Femur (tissue), 1 donor: ENCODE measurements at places on chromosomes 4 and X.

DNA sequence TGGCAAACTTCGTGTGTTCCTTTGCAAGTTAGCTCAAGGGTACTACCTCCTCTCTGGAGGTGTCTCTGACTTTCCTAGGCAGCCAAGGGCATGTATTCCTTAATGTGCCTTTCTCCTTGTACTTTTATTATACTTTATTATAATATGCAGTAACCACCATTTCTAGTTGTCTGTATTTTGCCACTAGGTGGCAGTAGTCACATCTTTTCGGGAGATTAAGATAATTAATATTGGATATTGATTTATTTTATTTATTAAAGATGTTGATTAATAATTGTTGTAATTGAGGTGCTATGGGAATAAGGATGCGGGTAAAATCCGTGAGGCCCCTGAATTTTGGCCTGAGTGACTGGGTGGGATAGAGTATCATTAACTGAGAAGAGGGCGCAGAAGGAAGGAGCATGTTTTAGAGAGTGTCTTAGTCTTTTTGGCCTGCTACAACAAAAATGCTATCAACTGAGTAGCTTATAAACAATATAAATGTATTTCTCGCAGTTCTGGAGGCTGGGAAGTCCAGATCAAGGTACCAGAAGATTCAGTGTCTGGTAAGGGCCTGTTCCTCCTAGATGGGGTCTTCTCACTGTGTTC, 153.3 kb downstream of the TMEM164 start:
- no peak for DNase-seq

GRCh38 chrX:37989304-37989703, 17.0 kb upstream of the SYTL5 start:
- no peak for DNase-seq

DNA sequence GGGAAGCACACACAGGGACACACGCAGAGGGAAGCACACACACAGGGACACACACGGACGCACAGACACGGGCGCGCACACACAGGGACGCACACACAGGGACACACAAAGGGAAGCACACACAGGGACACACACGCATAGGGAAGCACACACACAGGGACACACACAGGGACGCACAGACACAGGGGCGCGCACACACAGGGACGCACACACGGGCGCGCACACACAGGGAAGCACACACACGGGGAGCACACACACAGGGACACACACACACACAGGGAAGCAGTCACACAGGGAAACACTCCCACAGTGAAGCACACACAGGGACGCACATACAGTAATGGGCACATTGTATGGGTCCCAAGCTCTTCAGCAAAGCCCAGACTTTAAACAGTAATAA, 685.3 kb downstream of the TRIML1 start:
- no peak for DNase-seq

DNA sequence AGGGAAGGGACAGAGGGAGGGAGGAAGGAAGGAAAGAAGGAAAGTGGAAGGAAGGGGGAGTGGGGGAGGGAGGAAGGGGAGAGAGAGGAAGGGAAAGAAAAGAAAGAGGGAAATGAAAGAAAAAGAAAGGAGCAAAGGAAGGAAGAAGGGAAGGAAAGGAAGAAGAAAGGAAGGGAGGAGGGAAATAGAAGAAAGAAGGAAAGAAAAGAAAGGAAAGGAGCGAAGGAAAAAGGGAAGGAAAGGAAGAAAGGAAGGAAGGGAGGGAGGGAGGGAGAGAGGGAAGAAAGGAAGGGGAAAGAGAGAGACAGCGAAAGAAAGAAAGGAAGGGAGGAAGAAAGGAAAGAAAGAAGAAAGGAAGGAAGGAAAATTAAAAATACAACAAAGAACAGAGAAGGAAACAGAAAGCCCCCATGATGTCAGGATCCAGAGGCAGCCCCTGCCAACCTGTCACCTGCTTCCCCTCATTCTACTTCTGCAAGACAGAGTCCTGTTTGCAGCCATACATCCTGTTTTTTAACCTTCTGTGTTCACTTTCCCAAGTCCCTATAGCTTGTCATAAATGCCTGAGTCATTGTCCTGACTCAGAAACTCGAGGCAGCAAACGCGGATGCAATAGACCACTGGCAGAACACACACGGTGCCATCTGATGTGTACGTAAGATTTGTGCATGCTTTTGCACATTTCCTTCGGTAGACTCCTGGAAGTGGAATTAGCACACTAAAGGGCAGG, 77.0 kb upstream of the C4orf50 start:
- peak; percentile 1 for DNase-seq

- no peak for DNase-seq
Measured at GRCh38 chr4:8278009-8278395, 8.4 kb downstream of the HTRA3 start.

DNA sequence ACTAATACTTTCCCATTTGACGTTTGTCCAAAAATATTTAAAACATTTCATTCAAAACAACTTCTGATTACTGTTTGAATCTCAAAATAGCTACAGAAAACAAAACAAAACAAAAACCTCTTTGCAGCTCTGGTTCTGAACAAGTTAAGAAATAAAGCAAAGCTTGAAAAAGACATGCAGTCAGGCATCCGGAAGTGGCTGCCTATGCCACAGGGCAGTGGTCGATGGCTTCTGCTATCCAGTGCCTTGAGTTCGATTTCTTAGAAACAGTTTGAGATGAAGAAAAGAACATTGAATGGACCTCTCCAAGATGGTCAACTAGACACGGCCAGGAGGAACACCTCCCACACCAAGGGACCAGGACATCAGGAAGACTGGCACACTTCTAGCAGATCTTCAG, 125.3 kb downstream of the SCFD2 start:
- DNase-seq = no peak

DNA sequence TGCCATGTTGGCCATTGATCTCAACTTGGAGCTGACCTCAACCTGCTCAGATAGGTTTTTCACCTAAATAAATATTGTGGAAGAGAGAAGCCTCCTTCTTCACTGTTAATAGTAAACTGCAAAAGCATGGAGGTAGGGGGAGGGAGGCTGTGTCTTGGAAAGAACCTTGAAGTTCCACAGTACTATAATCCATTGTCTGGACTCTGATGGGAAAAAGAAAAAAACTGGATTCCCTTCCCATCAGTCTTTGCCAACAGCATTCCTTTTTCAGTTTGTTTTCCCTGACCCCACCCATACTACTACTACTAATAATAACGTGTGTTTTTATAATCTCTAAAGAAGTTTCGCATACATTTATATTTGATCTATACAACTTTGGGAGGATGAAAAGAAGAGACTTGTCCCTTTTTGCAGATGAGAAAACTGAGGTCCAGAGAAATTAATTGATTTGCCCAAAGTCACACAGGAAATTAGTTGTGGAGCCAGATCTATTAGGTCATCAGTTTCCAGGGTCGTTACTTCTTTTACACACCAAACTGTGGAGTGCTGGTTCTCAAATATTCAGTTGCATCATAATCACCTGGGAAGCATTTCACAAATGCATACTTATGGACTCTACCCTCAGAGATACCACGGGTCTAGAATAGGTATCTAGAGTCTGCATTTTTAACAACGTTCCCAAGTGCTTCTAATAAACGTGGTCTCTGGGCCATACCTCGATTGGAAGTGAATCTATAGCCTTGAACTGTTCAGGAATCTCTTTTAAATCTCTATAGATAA, 59.1 kb downstream of the LUZP4 start:
- no peak for DNase-seq

GRCh38 chrX:40470830-40471429, 109.8 kb upstream of the ATP6AP2 start:
- DNase-seq = no peak

GRCh38 chr4:102823897-102824296, 3.5 kb downstream of the UBE2D3 start:
- no peak for DNase-seq

DNA sequence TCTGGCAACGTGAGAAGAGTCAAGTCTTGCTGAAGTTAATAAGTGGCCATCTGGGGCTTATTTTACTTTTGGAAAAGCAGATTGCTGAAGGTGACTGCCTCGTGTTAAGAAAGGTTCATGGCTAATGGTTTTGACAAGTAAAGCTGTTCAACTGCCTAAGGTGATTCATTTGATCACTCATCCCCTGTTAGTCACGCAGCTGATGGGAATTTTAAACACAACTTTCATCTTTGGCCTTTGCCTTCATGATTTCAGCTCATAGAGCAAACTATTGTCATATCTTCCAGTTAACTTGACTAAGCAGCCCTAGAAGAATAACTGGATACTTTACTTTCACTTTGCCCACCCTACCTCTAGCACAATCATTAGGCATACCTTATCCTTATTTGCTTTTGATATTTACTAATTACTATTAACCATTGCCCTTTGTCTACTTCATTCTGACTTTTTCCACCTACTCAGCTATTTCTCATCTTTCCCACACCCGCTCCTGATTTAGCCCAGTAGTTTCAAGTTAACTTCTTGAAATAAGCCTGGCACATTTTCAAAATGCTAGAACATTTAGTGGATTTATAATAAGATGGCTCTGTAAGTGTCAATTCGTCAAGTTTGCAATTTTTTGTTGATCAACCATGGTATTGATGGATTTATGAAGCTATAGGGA, 170.6 kb upstream of the S100G start:
- DNase-seq = no peak

GRCh38 chr4:3847211-3847940, 81.2 kb downstream of the ADRA2C start:
- no peak for DNase-seq

- DNase-seq = no peak
Measured at GRCh38 chr4:94766856-94767255, 9.1 kb downstream of the BMPR1B start.

- DNase-seq = peak; percentile 28
Measured at GRCh38 chrX:150036181-150036580, 97.9 kb upstream of the EOLA2 start.

GRCh38 chr4:164405774-164406173, 348.2 kb upstream of the SMIM31 start:
- DNase-seq = no peak

GRCh38 chrX:57178605-57179004, 41.4 kb upstream of the SPIN2A start:
- no peak for DNase-seq

DNA sequence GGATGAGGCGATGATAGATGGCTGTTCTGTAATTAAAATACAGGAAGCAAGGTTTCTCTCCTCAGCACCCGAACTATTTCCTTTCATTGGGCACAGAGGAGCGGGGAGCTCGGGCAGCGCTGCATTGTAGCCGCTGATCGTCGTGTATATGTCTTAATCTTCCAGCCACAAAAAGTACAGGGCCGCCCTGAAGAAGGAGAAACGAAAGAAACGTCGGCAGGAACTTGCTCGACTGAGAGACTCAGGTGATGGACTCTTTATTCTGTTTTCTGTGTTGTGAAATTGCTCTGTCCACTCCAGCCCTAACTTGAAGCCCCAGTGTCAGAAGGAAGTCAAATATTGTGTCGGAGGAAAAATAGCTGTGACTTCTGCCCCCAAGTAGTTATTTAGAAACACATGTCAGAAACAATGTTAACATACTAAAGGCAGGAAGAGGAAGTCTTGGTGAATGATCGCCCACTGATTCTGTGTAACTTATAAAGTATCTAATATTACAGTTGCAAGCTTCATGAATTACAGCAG, 546 bp downstream of the ZRSR2 start:
- DNase-seq = no peak

- no peak for DNase-seq
Measured at GRCh38 chrX:83160096-83160495, 348.0 kb upstream of the POU3F4 start.

DNA sequence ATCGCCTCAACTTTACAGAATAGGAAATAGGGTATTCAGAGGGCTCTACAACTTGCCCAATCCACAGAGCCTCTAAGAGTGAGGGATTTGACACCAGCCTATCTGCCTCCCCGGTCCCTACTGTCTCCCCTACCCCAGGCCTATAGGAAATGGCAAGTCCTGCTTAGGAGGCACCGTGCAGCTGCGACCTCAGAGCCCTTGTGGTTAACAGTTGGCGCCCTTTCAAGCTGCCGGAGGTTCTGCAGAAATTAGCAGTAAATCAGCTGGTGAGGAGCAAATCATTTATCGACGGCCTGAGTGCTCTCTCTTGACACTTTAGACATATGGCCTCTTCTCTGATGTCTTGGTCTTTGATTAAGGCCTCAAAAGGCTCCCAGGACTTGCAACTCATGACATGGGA, 96.9 kb downstream of the CLNK start:
- no peak for DNase-seq

DNA sequence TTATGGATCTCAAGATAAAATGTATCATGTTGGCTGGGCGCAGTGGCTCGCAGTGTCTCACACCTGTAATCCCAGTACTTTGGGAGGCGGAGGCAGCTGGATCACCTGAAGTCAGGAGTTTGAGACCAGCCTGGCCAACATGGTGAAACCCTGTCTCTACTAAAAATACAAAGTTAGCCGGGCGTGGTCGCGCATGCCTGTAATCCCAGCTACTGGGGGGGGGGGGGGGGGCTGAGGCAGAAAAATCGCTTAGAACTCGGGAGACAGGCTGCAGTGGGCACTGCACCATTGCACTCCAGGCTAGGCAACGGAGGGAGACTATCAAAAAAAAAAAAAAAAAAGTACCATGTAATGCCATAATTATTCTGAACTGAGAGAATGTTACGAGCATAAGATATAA, 2.1 kb downstream of the RBMX start:
- no peak for DNase-seq

DNA sequence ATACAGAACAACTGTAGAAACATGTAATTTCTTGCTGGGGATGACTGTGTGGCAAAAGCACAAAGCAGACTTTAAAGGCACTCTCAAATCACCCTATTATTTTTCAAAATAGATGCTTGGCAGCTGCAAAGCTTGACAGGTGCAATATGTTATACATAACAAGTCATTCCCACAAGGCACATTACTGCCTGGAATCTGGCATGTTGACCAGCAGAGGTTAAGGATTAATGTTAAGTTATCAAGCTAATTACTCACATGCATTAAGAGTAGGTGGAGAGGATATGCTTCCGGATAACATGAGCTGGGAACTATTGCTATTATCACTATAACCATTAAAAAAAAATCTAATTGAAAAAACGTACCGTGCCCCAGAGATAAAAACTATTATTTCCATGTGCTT, 17.8 kb downstream of the ANOS1 start:
- DNase-seq = no peak

DNA sequence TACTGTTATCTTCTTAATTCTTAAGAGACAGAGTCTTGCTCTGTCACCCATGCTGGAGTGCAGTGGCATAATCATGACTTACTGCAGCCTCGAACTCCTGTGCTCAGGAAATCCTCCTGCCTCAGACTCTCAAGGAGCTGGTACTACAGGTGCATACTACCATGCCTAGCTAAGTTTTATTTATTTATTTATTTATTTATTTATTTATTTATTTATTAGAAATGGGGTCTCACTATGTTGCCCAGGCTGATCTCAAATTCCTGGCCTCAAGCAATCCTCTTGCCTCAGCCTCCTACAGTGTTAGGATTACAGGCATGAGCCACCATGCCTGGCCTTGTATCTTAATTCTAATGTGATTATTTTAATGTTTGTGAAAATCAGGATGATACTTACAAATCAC, 125.6 kb downstream of the THOC2 start:
- no peak for DNase-seq

DNA sequence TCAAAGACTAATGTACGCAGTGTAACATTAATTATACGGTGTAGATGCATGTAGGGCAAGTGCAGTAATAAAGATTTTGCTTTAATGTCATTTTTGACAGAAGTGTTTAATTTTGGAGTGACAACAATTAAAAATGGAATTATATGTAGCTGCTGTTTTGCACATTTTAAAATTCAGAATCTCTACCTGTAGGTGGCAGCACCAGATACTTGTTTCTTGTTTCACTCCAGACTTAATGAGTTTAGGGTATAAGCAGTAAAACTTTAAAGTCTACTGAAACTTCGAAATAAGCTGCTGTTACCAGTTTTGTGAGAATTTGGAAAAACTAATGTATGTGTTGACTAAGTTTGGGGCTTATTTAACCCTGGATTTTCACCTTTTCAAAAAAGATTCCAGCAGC, 144.9 kb downstream of the POLA1 start:
- no peak for DNase-seq

- DNase-seq = no peak
Measured at GRCh38 chrX:37986893-37987292, 19.5 kb upstream of the SYTL5 start.
